Panc1 (cell line): ENCODE measurements at places on chromosomes 5 and 9. TPM values are rescaled to one million over a fixed set of nuclear protein-coding genes. Genes with fewer than 3 reads are reported as not detected.

ZNF474 gene
- not detected for total RNA-seq

PLPP1 gene
- 35.7 TPM for total RNA-seq

TAF11L5 gene
- not detected for total RNA-seq

GNA14 gene
- total RNA-seq: 0.15 TPM

ZDHHC21 gene
- 3.4 TPM for total RNA-seq

NAA35 gene
- total RNA-seq: 21.3 TPM

FAT2 gene
- not detected for total RNA-seq

BTNL3 gene
- not detected for total RNA-seq

ARHGEF39 gene
- 34.0 TPM for total RNA-seq
